ENCODE measurements at places on chromosomes 7 and 10.

DNA sequence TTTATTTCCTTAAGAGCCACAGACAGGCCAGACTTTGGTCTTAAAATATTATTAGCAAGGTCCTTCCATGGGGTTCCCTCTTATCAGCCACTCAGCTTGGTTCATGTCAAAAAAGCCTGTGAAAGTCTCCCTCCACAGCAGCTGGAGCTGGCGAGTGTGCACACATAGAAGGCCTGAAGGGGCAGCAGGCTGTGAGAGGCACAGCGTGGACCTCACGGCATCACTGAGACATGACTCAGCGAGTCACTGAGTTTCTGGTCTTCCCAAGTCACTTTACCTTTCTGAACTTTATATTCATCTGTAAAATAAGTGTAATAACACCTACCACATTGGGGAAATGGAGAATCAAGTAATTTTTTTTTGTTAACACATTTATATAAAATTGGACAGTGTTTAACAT lies 8.7 kb downstream of the TAF3 start:
- peak; percentile 27 for DNase-seq

GRCh38 chr7:151132461-151133205 lies 34.9 kb downstream of the GBX1 start:
- no peak for DNase-seq

DNA sequence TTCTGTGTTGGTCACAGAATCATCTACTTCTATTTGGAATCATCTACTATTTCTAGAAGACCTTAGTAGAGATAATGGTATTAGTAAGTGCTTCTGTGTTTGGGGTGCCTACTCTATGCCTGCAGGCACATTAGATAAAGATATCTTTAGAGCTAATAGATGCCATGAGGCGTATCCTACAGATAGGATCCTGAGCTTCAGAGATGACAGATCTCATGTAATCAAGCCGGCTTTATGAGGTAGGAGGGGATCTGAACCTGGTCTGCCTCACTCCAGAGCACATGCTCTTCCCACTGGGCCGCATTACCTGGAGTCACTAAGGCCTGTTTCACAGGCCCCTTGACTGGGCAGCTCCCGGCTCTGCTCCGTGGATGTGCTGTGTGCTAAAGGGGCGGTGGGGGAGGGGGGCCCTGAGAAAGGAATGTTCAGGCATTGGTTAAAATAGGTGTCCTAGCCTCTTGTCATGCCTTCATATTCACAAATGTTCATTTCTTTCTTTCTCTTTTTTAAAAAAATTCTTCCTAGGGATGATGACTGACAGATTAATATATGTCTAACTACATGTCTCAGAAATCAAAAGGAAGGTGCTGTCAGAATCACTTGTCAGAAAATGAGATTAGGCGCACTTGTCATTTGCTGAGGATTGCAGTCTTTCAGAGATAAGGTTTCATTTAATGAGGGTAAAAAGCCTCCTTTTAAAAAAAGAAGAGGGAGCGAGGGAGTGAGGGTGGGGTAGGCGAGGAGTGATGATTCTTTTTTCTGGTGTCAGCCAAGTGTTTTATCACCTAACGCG lies 458.0 kb upstream of the GALNT17 start:
- DNase-seq = no peak

GRCh38 chr7:130356121-130356875 lies 11.7 kb downstream of the CPA5 start:
- DNase-seq = peak; percentile 99

DNA sequence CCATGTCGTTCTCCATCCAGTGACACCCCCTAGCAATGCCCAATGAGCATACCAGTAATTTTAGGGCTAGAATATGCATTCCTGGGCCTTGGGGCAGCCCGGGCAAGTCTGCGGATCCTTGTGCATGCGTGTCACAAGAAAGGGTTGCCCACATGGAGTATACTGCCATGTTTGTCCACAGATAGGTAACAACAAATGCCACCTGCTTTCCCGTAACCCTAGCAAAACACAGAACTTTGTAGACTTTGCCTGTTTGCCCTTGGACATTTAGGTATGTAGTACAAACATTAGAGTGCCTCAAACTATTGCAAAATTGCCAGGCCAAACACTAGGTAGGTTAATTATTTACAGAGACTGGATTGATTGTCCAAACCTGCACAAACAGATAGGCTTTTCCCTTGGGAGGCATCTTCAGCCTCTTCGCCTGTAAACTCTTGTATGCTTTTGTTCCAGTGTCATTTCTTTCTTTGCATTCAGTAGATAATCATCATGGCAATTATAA lies 117.0 kb downstream of the ADCY1 start:
- DNase-seq = no peak

All from fibroblast of skin of abdomen (primary cell).